ENCODE measurements at places on chromosomes 3 and 15.

GRCh38 chr3:77053795-77054194, 13.9 kb downstream of the ROBO2 start:
- DNase-seq = no peak

DNA sequence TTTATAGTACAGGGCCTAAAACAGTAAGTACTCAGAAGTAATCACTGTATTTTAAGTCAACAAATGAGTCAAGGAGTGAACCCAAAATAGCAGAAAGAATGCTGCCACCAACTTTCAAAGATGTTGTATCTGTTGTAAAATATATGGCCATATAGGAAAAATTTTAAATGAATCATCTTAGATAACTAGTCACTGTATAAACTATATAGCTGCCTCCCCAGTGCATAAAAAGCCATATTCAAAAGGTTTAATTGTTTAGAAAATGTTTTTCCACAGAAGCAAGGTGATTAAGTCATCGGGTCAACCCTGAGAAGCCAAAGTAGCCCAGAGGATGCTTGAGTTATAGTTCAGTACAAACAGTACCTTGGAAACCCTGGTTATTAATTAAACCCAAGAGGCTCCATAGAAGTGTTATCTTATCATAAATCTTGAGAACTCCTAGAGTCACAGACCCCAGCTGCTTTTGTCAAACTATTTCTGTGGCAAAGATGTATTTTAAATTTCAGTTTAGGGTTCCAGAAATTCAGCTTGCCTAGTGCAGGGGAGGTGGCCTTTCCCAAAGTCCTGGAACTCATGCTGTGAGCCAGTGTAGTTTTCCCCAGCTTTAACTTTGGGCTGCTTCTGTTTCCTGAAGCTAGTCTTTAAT, 39.2 kb downstream of the MBNL1 start:
- no peak for DNase-seq

- no peak for DNase-seq
Observed at GRCh38 chr3:176714034-176714433, 483.2 kb downstream of the TBL1XR1 start.

DNA sequence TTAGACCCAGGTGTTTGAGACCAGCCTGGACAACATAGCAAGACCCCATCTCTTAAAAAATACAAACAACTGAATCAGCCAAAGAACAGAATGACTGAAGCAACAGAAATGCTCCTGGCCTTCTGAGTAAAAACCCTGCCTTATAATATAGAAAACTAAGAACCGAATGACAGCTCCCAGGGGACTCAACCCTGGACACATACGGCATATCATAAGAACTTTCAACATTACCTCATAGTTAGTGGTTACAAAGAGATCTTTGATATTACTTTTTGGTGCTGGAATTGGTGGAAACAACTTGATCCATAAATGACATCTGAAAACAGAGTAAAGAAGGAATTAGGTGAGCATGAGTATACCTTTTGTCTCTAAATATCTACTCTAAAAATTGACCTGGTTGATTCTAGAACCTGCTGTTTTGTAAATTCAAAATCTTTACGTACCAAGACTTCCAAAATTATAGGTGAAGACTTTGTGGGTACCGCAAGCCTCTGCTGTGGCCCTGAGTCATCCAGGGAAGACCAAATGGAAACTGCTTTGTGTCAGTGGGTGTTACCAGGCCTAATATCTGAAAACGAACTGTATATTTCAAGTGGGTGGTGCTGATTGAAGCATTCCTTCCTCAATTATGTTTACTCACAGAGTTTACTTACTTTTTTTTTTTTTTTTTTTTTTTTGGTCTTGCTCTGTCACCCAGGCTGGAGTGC, 35.5 kb downstream of the IL5RA start:
- no peak for DNase-seq

- no peak for DNase-seq
Observed at GRCh38 chr3:52438579-52439425, 6.1 kb downstream of the SEMA3G start.

DNA sequence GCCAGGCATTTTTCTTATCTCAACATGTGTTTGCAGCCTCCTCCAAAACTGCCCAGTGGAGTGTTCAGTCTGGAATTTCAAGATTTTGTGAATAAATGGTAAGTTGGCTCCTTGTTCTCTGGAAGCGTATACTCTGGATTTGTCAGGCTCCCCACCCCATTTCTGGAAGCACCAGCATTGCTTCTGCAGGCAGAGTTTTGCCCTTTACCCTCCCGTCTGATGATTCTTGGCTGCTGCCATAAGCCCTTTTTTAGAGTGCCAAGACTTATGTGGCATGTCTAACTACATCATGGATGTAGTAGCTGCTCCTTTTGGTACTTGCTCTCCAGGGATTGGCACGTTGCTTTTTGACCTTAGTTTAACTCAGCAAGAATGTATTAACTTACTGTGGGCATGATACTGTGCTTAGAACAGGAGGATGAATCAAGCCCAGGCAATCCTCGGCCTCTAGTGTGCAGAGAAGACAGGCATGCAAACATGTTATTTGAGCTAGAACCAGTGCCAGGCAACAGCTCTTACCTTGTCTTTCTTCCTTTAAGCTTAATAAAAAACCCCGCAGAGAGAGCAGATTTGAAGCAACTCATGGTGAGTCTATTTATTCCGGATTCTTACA, 8.3 kb downstream of the SNAPC5 start:
- no peak for DNase-seq

DNA sequence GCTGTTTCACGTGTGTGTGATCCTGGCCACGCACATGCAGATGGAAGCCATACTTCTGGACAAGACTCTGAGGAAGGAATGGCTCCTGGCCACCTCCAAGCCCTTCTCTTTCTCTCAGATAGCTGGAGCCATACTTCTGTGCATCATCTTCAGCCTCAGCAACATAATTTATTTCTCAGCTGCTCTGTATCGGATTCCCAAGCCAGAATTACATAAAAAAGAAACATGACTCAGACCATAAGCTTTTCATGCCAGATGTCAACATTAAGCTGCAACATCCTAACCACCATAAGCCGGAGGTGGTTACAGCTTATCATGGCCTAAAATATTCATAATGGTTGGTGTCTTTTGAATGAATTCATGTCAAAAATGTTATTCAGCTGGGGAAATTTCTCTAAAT, 10.6 kb upstream of the KIF23 start:
- DNase-seq = peak; percentile 76

- DNase-seq = no peak
Observed at GRCh38 chr3:45932112-45932511, 11.2 kb upstream of the CXCR6 start.

DNA sequence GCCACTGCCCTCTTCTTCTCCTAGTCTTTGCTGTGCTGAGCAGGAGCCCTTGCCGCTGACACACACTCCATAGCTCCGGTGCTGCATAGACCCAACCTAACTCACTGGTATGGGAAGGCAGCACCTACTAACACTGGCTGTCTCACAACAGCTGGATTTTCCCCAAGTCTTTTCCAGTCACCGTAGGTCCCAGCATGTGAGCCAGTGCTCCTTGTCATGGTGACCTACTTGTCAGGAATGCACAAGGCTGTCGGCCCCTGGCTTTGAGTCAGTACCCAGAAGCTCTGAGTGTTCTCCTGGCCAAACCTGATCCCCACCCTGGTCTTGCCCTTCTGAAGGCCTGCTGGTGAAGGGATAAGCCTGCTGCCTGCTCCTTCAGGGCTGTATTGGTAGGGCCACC, 25.7 kb downstream of the AMOTL2 start:
- DNase-seq = no peak

DNA sequence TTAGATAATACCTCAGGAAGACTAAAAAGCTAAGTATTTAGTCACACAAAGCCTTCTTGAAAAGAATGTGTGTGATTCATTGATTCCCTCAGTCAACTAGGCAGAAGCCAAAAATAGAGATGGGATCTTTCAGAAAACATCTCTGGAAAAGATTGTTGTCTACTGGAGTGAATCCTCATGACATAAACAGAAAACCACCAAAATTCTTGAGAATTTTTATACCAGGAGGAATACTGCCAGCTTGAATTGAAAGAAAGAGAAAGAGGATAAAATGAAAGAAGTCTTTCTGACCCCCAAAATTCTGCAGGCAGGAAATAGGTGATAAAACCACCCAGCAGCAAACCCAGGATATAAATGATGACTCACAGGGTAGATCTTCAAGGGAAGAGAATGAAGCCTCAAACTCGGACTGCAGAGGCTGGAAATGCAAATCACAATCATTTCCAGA, 363.1 kb upstream of the PLSCR5 start:
- DNase-seq = peak; percentile 90

GRCh38 chr15:93527374-93528050, 438.5 kb upstream of the RGMA start:
- no peak for DNase-seq

DNA sequence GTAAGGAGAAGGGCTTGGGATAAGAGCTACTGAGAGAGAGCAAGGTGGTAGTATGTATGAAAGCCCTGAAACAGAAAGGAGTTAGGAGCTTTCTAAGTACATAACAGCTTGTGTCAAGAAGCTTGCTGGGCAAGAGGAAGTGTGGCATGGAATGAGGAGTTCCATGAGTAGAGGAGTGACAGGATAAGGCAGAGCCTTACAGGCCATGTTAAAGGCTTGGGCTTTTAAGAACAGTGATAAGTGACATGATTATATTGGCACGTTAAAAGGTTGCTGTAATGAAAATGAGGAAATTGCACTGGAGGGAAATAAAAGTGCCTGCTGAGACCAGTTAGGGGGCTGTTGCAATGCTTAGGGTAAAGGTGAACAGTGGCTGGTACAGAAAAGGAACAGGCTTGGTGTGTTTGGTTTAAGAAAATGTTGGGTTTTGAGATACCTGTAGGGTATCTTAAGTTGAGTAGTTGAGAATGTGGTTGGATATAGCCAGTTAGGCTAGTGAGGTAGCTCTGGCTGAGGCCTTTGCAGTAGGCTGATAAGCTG, 49.0 kb downstream of the MEF2A start:
- DNase-seq = no peak

DNA sequence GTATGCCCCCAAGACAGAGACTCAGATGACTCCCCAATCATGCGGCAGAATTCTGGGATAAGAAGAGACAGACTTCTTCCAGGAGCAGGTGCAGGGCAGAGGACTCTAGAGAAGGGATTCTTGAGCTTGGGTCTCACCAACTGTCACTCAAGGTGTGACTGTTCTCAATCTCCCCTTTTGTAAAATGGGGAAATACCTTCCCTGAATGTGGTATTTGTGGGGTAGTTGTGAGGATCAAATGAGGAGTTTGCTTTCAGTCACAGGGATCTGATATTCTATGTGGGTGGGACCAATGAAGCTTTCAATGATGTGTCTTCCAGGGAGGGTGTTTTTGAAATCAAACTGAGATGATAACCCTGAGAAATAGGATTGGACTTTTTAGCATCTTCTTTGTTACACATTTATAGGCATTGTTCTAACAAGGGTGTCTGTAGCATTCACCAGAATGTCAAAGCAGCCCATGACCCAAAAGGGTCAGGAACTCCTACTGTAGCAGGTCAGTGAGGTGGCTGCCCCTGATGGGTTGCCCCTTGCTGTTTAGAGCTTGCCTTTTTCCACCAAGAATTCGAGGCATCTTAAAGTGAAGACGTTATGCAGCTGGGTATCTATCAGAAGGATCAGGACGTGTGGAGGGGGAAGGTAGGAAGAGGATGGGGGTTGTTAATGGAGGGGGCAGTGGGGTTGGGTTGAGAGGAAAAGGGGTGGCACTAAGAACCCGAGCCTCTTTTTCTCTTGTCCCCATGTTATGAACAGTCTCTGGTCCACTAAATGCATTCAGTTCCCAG, 28.8 kb downstream of the UMPS start:
- DNase-seq = no peak

DNA sequence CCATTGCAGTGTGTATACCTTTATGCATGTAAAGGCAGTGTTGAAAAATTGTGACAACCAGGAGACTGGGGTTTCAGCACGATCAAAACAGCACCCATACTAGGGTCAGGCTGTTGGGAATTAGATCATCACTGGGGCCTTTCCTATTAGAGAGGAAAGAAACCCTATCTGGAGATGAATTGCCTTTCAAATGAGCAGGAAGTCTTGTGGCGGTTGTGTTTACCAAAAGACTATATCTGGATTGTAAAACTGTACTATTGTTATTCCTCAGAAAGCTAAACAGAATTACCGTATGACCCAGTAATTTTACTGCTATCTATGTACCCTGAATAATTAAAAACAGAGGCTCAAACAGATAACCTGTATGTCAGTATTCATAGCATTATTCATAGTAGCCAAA, 10.1 kb downstream of the UBE2E1 start:
- no peak for DNase-seq

GRCh38 chr3:45218578-45219390, 7.3 kb downstream of the TMEM158 start:
- DNase-seq = peak; percentile 56

- no peak for DNase-seq
Observed at GRCh38 chr15:47390208-47390765, 327.0 kb upstream of the SEMA6D start.

DNA sequence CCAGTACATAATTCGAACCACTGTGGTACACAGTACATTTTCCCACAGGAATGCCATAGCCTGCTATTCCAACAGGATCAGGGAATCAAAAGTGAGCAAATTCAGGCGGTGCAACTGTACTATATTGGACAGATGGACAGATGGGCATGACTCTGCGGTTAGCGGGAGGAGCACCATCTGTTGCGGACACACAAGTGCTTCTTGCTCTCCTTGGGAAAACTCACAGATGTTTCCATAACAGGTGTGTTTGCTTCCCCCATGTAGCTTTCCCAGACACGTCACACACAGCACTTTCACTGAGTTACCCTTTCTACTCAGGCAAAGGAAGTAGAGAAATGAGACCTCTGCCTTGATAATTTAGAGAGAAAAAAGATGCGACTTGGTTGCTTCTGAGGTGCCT, 325.1 kb upstream of the THBS1 start:
- DNase-seq = no peak

DNA sequence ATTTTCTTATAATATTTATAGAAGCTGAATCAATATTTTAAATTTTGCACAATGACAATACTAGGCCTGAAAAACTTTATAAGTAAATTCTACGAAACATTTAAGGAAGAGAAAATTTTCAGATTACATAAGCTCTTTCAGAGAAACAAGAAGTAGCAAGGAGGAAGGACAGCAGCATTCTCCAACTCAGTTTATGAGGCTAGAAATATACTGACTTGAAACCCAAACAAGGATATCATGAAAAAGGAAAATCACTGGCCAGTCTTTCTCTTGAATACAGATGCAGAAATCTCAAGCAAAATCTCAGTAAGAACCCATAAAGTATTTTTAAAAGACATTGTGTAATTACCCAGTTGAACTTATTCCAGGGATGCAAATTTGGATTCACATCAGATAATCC, 121.3 kb downstream of the STAC start:
- DNase-seq = no peak

DNA sequence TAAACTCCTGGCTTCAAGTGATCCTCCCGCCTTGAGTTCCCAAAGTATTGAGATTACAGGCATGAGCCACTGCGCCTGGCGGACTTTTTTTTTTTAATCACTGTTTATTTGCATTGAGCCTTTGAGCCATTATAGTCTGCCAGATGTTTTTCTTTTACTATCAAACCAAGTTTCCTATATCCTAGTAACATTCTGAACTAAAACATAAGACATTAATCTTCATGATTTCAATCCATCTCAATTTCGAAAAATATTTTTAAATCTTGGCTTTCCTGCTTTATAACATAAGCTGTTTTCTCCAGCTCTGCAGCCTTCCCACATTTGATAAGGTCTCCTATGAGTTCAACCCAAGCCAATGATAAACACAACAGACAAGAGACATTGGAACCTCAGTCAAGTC, 75.4 kb downstream of the UMPS start:
- no peak for DNase-seq

- DNase-seq = peak; percentile 89
Observed at GRCh38 chr3:195102609-195103467, 168.1 kb downstream of the XXYLT1 start.
